ENCODE measurements at places on chromosomes 3 and 15.

DNA sequence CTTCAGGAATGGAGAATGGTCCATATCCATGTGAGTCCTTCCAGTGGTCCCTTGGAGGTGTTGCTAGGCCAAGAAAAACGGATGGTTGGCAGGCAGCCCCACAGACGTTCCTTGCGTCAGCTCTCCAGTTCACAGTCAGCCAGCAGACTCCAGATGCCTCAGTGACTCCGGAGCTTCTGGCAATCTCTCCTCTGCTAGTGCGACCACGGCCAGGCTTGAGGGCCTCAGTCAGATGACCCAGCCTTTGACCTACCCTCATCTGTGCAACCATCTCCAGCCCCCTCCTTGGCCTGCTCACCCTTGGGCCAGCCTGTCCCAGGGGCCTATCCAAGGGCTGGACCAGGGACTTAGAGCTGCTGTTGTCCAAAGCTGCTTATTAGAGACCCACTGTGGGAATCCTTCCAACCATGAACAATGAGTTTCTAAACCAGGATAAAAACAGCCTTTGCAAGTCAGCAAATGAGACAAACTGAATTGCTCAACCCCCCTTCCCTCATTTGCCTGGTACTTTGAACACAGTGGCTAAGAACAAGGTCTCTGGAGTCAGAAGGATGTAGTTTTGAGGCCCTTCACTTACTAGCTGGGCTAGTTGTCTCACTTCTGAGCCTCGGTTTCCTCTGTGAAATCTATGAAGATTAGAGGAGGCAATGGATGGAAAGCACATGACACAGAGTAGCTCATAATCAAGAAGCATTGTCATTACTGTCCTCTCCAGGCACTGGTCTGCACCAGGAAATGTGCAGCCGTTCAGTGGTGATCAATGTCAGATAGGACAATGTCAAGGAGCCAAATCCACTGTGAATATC, 44.8 kb downstream of the ANP32A start:
- peak; percentile 72 for DNase-seq

- DNase-seq, result no peak
These were observed 6.2 kb downstream of the CXCR6 start for GRCh38 chr3:45949432-45949831.

GRCh38 chr3:49411535-49411967, 225 bp downstream of the RHOA start:
- no peak for DNase-seq

DNA sequence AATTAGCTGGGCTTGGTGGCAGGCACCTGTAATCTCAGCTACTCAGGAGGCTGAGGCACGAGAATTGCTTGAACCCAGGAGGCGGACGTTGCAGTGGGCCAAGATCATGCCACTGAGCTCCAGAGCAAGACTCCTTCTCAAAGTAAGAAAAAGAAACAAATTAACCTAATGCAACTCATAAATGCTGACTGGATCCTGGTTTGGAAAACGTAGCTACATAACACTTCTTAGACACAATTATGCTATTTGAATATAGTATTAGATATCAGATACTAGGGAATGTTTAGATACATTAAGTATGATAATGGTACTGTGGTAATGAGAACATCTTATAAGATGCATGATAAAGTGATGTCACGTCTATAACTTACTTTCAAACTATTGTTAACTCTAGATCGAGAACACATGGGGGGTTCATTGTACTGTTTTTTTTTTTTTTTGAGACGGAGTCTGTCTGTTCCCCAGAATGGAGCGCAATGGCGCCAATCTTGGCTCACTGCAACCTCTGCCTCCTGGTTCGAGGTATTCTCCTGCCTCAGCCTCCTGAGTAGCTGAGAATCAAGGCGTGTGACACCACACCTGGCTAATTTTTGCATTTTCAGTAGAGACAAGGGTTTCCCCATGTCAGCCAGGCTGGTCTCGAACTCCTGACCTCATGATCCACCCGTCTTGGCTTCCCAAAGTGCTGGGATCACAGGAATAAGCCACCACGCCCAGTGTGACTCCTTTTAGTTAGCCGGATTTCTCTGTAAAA, 5.9 kb upstream of the ISY1 start:
- DNase-seq, result no peak

DNA sequence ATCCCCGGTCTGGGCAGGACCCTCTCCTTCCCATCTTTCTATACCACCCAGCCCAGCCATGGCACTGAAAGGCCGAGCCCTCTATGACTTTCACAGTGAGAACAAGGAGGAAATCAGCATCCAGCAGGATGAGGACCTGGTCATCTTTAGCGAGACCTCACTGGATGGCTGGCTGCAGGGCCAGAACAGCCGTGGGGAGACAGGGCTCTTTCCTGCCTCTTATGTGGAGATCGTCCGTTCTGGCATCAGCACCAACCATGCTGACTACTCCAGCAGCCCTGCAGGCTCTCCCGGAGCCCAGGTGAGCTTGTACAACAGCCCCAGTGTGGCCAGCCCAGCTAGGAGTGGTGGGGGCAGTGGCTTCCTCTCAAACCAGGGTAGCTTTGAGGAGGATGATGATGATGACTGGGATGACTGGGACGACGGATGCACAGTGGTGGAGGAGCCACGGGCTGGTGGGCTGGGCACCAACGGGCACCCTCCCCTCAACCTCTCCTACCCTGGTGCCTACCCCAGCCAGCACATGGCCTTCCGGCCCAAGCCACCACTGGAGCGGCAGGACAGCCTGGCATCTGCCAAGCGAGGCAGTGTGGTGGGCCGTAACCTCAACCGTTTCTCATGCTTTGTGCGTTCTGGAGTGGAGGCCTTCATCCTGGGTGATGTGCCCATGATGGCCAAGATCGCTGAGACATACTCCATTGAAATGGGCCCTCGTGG, 1.5 kb downstream of the SNX33 start:
- DNase-seq, result no peak

DNA sequence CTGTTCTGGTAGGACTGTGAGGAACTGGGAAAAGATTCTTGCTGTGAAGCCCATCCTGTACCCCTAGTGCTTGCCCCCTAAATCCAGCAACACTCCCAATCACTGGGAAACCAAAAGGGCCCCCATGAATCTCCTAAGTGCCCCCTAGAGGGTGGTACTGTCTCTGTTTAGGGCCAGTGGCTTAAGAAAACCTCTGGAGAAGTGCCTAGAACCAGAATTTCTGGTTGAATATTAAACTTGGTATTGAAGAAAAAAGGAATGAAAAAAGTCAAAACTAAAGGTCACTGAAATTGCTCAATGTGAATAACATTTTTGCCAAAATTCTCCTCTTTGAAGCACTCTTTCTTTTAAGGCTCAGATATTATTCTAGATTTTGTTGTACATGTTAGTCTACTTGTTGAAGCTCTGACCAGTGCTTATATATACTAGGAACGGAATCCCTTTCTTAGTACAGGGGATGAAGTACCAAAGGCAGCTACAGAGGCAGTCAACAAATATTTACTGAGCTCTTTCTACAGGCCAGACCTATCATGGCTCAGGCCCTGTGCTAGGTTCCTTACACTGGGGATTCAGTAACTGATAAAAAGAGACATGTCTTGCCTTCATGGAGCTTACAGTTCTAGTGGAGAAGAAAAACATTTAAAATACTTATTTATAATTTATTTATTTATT, 138.8 kb downstream of the MYLK start:
- no peak for DNase-seq

Measured in fibroblast of skin of right biceps (primary cell).